ENCODE measurements at places on chromosomes 5 and 9. TPM values are rescaled to one million over a fixed set of nuclear protein-coding genes. Genes with fewer than 3 reads are reported as not detected.

DNA sequence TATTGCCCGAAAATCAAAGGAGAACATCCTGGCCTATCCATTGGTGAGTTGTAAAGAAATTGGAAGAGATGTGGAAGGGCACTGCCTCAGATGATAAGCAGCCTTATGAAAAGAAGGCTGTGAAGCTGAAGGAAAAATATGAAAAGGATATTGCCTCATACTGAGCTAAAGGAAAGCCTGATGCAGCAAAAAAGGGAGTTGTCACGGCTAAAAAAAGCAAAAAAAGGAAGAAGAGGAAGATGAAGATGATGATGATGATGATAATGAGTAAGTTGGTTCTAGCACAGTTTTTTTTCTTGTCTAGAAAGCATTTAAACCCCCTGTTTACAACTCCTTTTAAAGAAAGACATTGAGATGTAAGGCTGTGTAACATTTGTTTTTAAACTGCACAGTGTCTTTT, 59.8 kb upstream of the ZBED3 start:
- no peak for DNase-seq

Gene GKAP1
- total RNA-seq, result 12.4 TPM

DNA sequence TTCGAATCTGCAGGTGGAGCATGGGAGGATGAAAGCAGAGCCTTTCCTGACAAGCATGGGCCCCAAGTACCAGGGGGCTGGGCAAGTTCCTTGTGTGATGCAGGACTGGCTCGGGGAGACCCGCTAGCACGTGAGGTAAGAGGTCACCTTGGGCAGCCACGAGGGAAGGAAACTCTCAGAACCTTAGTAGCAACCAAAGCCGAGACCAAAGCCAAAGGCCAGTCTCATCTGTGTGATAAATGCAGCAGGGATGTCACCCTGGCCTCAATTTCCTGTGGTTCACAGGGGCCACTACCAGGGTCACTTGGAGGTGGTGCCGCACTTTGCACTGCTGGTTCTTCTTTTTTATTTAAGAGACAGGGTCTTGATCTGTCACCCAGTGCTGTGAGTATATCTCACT, 39.5 kb downstream of the PRRT1B start:
- no peak for DNase-seq

Gene CD74
- total RNA-seq, result 1,759 TPM
